ENCODE measurements at places on chromosomes 7 and 10. TPM values are rescaled to one million over a fixed set of nuclear protein-coding genes. Genes with fewer than 3 reads are reported as not detected.
A peak's percentile ranks its signal among the peaks of the same experiment; 100 is the strongest.

The TMEM139 gene
- total RNA-seq: not detected

GRCh38 chr10:90859321-90859751, 1.5 kb upstream of the HTR7 start:
- peak; percentile 86 for DNase-seq

GRCh38 chr10:131555406-131555805, 243.9 kb upstream of the TCERG1L start:
- DNase-seq: no peak

DNA sequence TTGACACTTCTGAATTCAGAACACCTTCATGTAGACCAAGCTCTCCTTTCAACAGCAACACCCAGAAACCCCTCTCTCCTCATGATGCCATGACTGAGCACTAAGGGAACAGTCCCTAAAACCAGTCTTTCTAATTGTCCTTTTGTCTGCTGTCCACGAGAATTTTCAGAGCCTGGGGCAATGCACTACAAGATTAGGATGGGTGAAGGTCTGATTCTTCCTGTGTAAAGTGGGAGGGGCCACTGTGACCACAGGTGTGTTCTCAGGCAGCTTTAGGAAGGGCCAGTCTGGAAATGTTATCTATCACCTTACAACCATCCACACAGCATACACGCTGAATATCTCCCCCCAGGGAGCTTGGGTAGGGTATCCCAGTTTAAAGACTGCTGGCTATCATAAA, 7.9 kb downstream of the PAXIP1 start:
- no peak for DNase-seq

DNA sequence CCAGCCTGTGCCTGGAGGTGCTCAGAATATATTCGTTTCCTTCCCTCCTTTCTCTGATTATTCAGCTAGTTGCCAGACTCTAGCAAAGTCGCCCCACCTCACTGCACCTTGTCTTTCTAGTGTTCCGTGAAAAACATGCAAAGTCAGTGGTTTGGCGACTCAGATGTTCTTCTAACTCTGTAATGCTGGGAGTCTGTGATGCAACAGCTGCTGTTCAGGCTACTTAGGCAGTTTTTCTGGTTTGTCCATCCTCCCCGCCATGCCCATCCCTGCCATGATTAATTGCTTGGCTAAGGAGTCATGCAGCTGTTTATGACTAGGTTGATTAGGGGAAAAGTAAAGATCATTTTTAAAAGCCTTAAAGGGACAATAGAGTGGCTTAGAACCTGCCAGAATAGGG, 99.4 kb downstream of the MTPN start:
- peak; percentile 99 for DNase-seq

DNA sequence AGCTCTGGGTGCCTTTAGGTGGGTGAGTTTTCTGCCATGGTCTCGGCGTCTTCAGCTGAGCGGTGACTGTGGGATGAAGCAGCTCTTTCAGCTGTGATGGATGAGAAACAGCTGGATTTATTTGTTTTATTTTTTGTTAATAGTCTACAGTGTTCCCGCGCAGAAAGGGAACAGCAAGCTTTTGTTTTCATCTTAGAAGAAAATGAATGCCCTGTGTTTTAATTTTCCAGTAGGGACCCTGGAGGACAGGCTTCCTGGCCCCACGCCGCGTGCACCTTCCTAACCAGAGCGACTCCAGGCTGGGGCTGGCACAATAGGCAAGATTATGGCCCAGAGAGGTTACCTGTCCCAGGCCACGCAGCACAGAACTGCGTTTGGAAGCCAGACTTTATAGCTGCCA, 57.6 kb downstream of the GTF2IRD1 start:
- DNase-seq: peak; percentile 47

GRCh38 chr7:26574476-26574875, 282.8 kb downstream of the SNX10 start:
- DNase-seq: peak; percentile 25

The AKR1C2 gene
- 10.0 TPM for total RNA-seq

- no peak for DNase-seq
Measured at GRCh38 chr7:43791665-43792064, 33.2 kb downstream of the BLVRA start.

- no peak for DNase-seq
Measured at GRCh38 chr10:111523016-111523415, 446.2 kb downstream of the ADRA2A start.

- DNase-seq: no peak
Measured at GRCh38 chr10:103055105-103055504, 137.0 kb downstream of the CNNM2 start.

The SORCS1 gene
- total RNA-seq: not detected

DNA sequence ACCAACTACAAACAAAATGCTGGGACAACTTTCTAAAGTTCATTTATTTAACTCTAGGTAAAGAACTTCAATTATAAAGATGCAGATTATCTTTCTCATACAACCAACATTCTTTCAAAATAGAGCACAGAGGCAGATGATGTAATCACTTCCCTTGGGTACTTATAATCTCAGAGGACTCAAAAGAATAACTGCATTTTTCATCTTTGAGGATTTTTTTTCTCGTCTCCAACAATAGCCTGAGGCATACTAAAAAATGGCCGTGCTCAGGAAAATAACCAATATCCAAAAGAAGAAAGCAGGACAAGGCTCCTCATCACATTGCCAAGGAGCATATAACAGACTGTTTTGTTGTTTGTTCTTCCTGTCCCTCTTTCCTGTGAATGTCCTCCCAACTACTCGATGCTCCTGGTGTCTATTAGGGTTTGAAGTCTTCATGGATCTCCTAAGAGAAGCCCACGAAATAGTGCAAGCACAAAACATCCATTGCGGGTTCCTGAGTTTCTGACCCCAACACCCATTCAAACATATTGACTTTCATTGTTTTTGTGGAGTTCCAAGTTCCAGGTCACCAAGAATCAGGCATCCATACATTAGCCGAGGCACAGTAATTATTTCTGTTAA, 182.9 kb downstream of the SORCS1 start:
- DNase-seq: no peak

- no peak for DNase-seq
Measured at GRCh38 chr7:36985866-36986400, 261.6 kb upstream of the AOAH start.

GRCh38 chr7:104414216-104414615, 85.8 kb downstream of the LHFPL3 start:
- no peak for DNase-seq

- DNase-seq: peak; percentile 81
Measured at GRCh38 chr10:59907918-59908807, 1.8 kb upstream of the CCDC6 start.

Measured in LHCN-M2 (cell line).